Tongue (tissue), 3 donors: ENCODE measurements at places on chromosomes 7 and 10. TPM values are rescaled to one million over a fixed set of nuclear protein-coding genes. Genes with fewer than 3 reads are reported as not detected.

The CALHM3 gene
- total RNA-seq, result not detected

The P4HA1 gene
- total RNA-seq, result 71.6 TPM

DNA sequence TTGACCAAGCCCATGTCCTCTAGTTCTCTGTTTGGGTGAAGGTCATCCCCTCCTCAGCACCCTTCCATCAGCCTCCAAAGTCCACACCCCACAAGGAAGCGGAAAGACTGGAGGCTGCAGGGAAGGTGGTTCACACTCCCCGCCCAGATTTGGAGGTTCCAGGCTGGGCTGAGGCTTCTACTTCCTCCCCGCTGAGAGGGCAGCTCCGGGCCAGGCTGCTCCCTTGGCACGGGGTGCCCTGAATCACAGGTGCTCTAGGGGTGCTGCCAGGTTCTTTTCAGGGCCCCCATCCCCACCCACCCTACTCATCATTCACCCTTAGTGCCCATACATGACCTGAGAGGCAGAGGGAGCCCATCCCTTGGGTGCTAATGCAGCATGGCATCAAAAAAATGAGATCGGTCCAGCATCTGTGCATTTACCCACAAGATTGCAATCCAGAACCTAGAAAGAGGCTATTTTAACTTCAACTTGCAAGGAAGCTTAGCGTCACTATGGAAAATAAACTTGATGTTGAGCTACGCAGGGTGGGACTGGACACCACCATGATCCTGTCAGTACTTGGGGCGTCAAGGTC is 47.3 kb upstream of the ZMIZ1 start:
- no peak for DNase-seq

The IGFBP1 gene
- total RNA-seq, result not detected

The HHEX gene
- total RNA-seq, result 4.6 TPM

- DNase-seq, result no peak
Measured at GRCh38 chr10:129055225-129055624, 411.8 kb upstream of the MGMT start.

DNA sequence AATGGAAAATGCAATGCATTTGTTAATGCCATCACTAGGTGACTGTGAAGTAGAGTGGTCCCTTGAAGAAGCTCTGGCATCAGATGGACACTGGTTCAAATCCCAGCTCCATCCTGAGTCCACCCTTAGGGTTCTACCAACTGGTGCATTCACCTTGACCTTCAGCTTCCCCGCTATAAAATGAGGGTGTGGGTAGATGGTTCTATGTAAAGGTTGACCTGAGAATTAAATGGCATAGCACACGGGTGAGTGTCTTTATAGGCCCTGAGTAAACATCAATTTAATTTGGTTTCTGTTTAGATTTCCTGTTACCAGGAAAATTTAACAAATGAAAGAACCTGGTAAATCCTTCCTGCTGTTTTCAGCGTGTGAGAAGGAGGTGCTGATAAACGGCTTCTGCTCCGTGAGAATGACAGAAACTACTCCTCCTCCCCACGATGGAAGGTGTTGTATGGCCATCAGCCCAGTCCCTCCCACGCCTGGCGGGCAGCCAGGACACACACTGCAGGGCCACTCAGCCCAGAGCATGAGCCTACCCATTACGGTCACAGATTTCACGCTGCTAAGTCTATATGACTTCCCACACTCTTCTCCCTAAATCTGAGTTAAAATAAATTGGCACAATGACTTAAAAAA is 210.1 kb downstream of the TNS3 start:
- DNase-seq, result peak; percentile 80

The ZNF680 gene
- 29.1 TPM for total RNA-seq

The HOXA11 gene
- total RNA-seq, result not detected

DNA sequence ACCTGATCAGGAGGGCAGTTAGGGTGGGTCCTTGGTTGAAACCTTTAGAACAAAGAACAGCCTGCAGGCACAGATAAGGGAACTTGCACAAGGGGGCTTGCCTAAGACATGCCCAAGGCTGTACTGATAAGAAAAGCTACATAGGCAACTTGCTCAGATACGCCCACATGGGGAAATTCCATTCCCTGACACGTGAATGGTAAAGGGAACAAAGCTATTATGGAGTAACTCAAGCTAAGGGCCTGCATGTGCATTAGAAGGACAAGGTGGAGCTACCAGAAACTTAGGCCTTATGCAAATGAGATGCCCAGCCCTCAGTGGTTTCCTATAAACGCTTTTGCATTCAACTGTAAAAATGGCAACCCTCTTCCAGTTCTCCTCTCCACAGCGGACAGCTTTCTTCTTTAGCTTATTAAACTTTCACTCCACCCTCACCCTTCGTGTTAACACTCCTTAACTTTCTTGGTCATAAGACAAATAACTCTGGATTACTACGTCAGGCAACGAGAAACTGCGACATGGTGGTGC is 1192.1 kb upstream of the CELF2 start:
- no peak for DNase-seq

GRCh38 chr7:128162666-128163065 is 78.4 kb upstream of the LEP start:
- no peak for DNase-seq

DNA sequence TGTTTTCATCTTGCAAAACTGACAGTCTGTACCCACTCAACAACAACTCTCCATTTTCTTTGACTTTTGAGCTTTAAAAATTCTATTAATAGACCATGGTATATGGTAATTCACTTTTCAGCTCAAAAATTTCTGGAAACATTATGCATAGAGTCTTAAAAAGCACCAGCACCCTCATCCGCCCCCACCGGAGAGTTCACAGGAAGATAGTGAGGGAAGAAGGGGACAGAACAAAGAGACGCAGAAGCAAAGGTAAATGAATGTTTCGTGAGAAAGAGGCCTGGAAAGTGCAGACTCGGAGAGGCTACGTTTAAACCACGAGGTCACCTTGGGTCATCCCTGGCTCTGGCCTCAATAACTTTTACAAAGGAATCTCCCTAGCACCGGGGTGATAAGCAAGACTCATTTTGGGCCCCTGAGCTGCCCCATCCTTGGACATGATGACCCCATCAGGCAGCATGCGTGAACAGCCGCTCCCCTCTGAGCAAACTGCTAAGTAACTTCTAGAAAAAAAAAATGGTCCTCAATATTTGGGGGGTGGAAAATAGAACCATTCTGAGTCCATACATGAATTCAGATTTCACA is 96.3 kb downstream of the CPXM2 start:
- no peak for DNase-seq

The PKD2L1 gene
- not detected for total RNA-seq

The ADAM12 gene
- total RNA-seq, result 24.7 TPM

The FAM25G gene
- not detected for total RNA-seq

GRCh38 chr7:95871075-95871848 is 98.9 kb downstream of the DYNC1I1 start:
- DNase-seq, result peak; percentile 81

- peak; percentile 4 for DNase-seq
Measured at GRCh38 chr7:19620470-19620869, 88.4 kb downstream of the POLR1F start.

GRCh38 chr7:148270576-148270975 is 320.0 kb upstream of the C7orf33 start:
- DNase-seq, result no peak

- no peak for DNase-seq
Measured at GRCh38 chr10:103666762-103667150, 173.3 kb downstream of the NEURL1 start.

The CYP2C19 gene
- total RNA-seq, result 2.1 TPM

DNA sequence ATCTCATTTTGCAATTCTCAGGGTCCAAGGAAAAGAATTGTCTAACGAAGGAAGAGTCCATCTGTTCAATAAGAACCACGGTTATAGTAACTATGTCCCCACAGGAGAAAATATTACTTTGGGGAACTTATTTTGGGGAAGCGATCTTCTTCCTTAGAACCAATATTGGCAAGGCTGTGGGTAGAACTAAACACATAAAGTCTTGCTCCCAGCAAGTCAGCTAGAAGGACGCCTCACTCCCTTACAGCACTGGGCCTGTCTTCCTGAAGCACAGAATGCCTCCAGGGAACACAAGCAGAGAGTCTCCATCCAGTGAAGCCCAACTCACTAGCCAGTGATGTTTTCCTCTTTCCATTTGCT is 30.2 kb downstream of the C10orf71 start:
- no peak for DNase-seq

The SORCS1 gene
- 17.8 TPM for total RNA-seq

DNA sequence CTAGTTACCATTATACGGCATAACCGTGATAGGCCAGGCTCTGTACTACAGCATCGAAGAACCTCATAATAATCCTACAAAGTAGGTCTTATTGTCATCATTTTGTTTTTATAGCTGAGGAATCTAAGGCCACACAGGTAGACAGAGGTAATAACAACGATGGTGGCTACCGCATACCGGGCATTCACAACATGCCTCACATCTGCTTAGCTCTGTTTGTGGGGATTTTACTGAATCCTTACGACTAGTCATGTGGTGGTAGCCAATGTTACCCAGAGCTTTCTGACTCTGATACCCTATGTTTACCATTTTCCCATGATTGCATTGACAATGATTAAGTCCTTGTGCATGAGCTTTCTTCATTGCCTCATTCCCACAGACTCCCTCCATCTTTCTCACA is 269.4 kb downstream of the TCF7L2 start:
- DNase-seq, result no peak

- DNase-seq, result no peak
Measured at GRCh38 chr10:129871966-129872365, 92.1 kb downstream of the EBF3 start.

GRCh38 chr7:105399043-105399725 is 10.5 kb upstream of the SRPK2 start:
- peak; percentile 38 for DNase-seq

- no peak for DNase-seq
Measured at GRCh38 chr7:156777364-156778069, 115.5 kb downstream of the LMBR1 start.

The GSDME gene
- total RNA-seq, result 12.9 TPM

DNA sequence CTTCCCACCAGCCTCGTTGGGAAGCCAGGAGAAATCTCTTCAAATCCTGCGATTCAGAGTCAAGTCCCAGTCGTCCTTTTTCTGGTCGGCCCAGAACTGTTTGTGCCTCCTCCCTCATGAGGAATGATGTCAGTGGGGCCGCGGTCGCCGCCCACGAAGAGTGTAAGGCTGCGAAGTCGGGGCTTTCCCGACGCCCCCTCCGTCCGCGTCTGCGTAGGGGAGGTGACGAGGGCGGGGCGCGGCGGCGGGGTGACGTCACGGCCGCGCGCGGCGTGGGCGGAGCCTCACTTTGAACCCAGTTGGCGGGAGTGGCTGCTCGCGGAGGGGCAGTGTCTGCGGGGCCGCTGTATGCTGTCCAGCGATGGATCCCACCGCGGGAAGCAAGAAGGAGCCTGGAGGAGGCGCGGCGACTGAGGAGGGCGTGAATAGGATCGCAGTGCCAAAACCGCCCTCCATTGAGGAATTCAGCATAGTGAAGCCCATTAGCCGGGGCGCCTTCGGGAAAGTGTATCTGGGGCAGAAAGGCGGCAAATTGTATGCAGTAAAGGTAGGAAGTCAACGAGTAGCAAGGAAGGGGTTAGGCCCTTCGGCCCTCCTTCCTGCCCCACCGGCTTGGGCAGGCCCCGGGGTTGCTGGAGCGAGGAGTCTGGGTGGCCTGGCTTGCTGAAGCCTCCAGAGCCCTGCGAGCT is at the start of gene MASTL:
Gene MASTL, plus strand, starts transcription at position 287 of the 689 bp plus-strand sequence. Its CDS starts 75 bp downstream, at position 362.
- peak; percentile 97 for DNase-seq

The LIPK gene
- 1.1 TPM for total RNA-seq

- no peak for DNase-seq
Measured at GRCh38 chr7:72404743-72405142, 7.4 kb downstream of the CALN1 start.

DNA sequence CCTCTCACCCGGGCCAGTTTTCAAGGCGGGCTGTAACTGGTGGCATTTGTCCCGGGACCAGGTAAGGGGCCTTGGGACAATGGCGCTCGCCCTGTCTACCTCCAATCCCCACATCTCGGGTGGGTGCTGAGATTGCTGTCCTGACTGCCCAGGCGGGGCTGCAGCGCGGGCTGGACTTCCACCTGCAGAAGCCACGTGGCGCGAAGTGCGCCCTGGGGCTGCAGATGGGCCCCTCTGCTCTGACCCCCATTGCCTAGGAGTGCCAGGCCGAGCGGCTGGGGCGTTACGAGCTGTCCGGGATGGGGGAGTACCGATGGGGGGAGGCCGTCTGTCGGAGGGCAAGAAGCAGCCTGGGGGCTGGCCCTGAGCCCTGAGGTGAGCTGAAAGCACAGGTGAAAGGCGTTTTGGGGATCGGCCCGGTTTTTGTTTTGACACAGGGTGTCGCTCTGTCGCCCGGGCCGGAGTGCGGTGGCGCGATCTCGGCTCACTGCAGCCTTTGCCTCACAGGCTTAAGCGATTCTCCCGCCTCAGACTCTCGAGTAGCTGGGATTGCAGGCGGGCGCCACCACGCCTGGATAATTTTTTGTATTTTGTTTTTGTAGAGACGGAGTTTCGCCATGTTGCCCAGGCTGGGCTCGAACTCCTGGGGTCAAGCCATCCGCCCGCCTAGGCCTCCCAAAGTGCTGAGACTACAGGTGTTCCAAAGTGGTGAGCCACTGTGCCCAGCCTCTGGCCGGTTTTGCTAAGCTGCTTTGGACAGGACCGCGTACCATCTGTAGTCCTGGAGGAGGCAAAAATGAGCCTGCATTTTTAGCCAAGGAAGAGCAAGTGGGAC is at the start of gene SFXN2:
Gene SFXN2, plus strand, starts transcription at position 16 of the 835 bp plus-strand sequence. CDS start 12,001 bp downstream, outside the sequence.
- DNase-seq, result no peak

- DNase-seq, result no peak
Measured at GRCh38 chr10:14565199-14565598, 209.5 kb downstream of the FAM107B start.

The LAMB1 gene
- total RNA-seq, result 335 TPM

The GLCCI1 gene
- total RNA-seq, result 20.5 TPM

DNA sequence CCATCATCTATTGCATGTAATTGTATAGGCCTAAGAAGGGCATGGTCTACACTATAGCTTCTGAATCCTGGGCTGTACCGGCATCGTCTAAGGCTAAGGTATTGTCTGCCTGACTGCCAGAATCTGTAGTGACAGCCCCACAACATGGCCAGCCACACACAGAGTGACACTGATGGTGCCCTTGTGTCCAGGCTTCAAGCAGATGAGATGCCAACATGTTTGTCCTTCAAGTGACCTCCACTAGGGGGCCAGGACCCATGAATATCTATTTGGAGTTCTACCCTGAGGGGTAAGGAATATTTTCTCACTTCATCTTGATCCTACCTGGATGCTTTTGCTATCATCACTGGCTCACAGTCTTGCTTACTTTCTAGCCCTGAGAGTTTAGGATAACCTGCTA is 1.5 kb downstream of the CYP3A7 start:
- DNase-seq, result no peak
